ENCODE measurements at places on chromosomes 3 and 15. TPM values are rescaled to one million over a fixed set of nuclear protein-coding genes. Genes with fewer than 3 reads are reported as not detected.

- no peaks in the 10 kb centered on the region for H3K27me3 ChIP-seq
- no peak overlapping the region for H3K27ac ChIP-seq
- no peak for DNase-seq
- no peaks in the 10 kb centered on the region for H3K36me3 ChIP-seq
- no peak overlapping the region for H3K4me3 ChIP-seq
- peaks cover 6% of the 10 kb centered on the region for H3K4me1 ChIP-seq
These were observed 333.9 kb downstream of the PTPRG start for GRCh38 chr3:61894988-61895935.

Gene NEK11
- total RNA-seq = 2.0 TPM

Gene EAF1
- 41.8 TPM for total RNA-seq

- no peaks in the 10 kb centered on the region for H3K36me3 ChIP-seq
- no peak for DNase-seq
- no peak overlapping the region for H3K4me3 ChIP-seq
- no peak overlapping the region for H3K27ac ChIP-seq
These were observed 81.0 kb downstream of the CLDN11 start for GRCh38 chr3:170499562-170500156.

DNA sequence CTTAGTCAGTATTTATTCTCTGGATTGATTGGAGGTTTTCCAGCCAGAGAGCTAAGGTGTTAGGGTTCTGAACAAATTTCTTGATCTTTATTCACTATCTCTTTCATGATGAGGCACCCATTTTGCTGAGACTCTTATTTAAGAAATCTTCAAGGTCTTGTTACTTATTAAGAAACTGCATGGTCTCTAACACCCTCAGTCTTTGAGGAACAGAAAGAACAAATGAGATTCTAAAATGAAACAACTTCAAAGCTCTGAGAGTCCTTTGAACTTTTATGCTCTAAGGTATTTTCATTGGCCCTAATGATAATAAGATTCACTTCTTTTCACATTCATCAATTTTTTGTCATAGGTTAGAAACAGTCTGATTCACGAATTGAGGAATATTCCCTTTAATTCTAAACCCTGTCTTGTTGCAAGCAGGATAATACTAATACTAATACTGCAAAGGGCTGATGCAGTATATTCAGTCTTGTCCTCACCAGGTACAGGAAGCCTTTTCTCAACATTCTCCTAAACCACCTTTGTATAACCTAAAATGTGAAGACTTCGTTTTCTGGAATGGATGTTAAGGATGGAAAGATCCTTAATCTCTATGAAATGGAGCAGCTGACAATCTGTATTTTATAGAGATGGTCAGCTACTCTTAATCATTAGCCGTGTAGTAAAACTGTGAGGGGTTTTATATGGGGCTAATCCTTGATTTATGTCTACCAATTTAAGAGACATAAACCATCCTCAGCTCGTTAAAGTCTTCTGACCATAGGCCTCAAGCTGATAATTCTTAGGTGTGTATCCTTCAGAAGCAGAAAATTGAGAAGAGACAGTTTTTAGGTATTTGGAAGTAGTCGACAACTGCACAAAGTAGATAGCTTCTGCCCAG lies 198.3 kb downstream of the OTOL1 start:
- H3K36me3 ChIP-seq = no peaks in the 10 kb centered on the region
- no peaks in the 10 kb centered on the region for H3K4me1 ChIP-seq
- DNase-seq = no peak
- no peak overlapping the region for H3K4me3 ChIP-seq

GRCh38 chr15:92200891-92201290 lies 192.8 kb upstream of the ST8SIA2 start:
- H3K27me3 ChIP-seq = peaks cover 36% of the 10 kb centered on the region
- H3K27ac ChIP-seq = no peak overlapping the region
- DNase-seq = no peak
- H3K4me3 ChIP-seq = no peak overlapping the region
- no peaks in the 10 kb centered on the region for H3K36me3 ChIP-seq

DNA sequence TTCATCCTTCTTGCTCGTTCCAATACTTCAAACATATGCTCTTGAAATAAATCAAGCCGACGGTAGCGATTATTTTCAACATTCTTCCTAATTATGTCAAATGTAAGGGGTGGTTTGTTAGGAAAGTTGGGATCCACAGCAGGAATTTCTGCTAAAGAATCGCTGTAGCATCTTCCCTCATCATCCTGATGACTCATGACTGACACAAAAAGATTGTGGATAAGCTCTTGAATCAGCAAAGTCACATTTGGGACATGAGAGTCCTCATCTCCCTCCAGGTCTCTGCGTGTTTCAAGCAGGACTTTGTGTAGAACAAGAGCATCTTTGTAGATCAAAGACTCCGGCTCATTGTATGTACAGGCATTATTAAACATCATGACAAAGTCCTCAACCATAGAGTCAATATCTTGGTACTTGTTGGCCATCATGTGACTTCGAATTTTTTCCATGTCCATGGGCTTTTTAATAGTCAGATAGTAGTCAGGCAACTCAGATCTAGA lies 73.0 kb downstream of the UQCC5 start:
- no peak overlapping the region for H3K27ac ChIP-seq
- H3K4me3 ChIP-seq = no peak overlapping the region
- H3K4me1 ChIP-seq = peaks cover 9% of the 10 kb centered on the region
- no peak for DNase-seq
- no peaks in the 10 kb centered on the region for H3K27me3 ChIP-seq
- H3K36me3 ChIP-seq = peaks cover 20% of the 10 kb centered on the region

DNA sequence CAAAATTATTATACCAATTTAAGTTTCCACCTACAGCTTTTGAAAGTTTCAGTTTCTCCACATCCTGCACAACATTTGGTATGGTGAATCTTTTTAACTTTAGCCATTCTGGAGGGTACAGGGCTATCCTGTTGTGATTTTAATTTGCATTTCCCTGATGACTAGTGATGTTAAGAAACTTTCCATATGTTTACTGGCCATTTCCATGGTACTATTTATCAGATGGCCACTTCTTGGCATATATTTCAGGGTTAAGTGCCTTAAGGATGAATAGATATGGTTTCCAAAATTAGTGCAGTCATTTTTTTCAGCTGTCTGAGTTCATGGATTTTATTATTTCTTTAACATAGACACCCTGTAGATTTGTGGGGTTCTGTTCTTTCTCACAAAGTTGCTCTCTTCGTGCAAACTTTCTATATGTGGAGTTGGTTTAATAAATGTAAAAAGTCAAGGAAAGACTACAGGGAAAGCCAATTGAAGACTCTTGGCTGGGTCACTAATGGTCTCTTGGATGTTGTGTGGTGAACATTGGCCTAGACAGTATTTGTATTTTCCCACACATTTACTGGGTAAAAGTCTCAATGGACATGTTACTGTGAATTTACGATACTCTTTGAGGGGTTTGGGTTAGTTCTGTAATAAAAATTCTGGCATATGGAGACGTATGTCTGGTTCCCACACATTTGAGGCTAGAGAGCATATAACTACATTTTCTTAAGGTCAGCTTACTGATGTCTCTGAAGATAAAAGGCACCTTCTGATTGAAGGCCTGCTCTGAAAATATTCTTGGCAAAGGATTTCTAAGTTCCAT lies 147.5 kb upstream of the PDZRN3 start:
- H3K27me3 ChIP-seq = no peaks in the 10 kb centered on the region
- H3K4me1 ChIP-seq = no peaks in the 10 kb centered on the region
- H3K27ac ChIP-seq = no peak overlapping the region
- H3K36me3 ChIP-seq = no peaks in the 10 kb centered on the region
- H3K4me3 ChIP-seq = no peak overlapping the region

Gene GTF2A2
- 150 TPM for total RNA-seq

GRCh38 chr3:25768851-25769250 lies 14.4 kb downstream of the NGLY1 start:
- no peaks in the 10 kb centered on the region for H3K27me3 ChIP-seq
- no peak for DNase-seq
- H3K36me3 ChIP-seq = peaks cover 25% of the 10 kb centered on the region
- H3K4me3 ChIP-seq = no peak overlapping the region

GRCh38 chr3:28940530-28940929 lies 340.3 kb upstream of the RBMS3 start:
- peaks cover 4% of the 10 kb centered on the region for H3K36me3 ChIP-seq
- no peak for DNase-seq
- H3K27me3 ChIP-seq = no peaks in the 10 kb centered on the region
- no peak overlapping the region for H3K27ac ChIP-seq
- peaks cover 13% of the 10 kb centered on the region for H3K4me1 ChIP-seq

GRCh38 chr3:114178770-114179368 lies at the start of gene DRD3:
Gene DRD3 (minus strand): TSS chr3:114179052. CDS start chr3:114171992, 7,060 bp downstream.
- no peaks in the 10 kb centered on the region for H3K36me3 ChIP-seq
- no peak for DNase-seq
- H3K4me1 ChIP-seq = peaks cover 4% of the 10 kb centered on the region

Gene LARP6
- total RNA-seq = not detected

Gene MME
- total RNA-seq = not detected

GRCh38 chr3:143974271-143975238 lies 2.9 kb downstream of the DIPK2A start:
- H3K27me3 ChIP-seq = no peaks in the 10 kb centered on the region
- DNase-seq = no peak
- H3K4me1 ChIP-seq = peaks cover 39% of the 10 kb centered on the region
- H3K4me3 ChIP-seq = peak overlapping the region; percentile 95
- H3K36me3 ChIP-seq = peaks cover 6% of the 10 kb centered on the region

Gene CLDN1
- total RNA-seq = not detected

Gene RBMS3
- total RNA-seq = 3.5 TPM

DNA sequence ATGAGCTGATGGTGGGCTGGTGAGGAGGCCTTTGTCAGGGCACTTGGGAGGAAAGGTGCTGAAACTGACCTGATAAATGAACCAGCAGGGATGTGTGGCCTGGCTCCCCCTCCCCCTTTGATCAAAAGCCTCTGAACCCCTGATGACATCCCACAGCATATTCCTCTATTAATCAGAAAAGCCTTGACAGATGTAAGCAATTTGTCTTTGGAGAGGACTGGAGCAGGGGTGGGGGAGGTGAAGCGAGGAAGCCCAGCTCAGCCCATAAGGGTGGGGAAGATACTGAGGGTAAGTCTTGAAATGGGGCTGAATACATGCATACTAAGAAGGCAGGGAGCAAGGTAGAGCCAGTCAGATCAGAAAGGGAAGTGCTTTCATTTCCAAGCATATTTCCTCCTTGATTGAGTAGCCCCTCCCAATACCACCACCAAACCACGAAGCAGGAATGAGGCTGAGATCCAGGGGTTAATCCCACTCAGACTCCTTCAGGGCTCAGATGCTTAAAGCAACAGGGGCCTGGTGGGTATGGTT lies 34.7 kb upstream of the MRPS22 start:
- no peak overlapping the region for H3K4me3 ChIP-seq
- H3K4me1 ChIP-seq = no peaks in the 10 kb centered on the region
- H3K27me3 ChIP-seq = peaks cover 6% of the 10 kb centered on the region

DNA sequence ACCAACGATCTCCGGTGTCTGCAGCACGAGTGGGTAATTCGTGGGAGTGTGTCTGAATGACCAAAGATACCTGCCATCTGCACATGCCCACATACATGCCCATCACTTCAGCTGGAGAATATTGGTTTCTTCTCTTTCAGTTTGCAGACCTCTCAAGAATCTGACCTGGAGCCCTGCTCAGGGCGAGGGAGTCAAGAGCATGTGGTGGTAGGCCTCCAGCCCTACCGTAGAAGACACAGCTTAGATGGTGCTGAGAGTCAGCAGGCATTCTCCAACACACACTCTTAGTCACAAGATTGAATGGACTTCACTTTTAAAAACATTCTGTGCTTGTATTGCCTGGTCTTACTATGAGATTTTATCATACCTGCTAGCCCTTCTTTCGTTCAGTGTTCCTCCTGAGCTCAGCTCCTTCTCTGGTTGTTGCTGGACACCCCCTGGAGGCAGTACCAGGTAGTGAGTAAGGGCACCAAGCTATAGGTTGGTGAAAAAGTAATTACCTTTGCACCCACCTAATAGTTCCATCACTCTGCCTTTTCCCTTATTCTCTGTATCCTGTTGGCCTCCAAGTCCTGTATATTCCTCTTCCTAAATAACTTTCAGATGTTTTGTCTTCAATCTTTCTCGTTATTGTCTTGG lies 252.0 kb downstream of the CACNA2D3 start:
- no peaks in the 10 kb centered on the region for H3K36me3 ChIP-seq
- H3K27me3 ChIP-seq = no peaks in the 10 kb centered on the region
- H3K4me1 ChIP-seq = no peaks in the 10 kb centered on the region
- no peak for DNase-seq
- no peak overlapping the region for H3K27ac ChIP-seq

- H3K27me3 ChIP-seq = peaks cover 8% of the 10 kb centered on the region
- H3K27ac ChIP-seq = no peak overlapping the region
- no peak for DNase-seq
These were observed 77.9 kb upstream of the IGSF10 start for GRCh38 chr3:151538456-151539393.

DNA sequence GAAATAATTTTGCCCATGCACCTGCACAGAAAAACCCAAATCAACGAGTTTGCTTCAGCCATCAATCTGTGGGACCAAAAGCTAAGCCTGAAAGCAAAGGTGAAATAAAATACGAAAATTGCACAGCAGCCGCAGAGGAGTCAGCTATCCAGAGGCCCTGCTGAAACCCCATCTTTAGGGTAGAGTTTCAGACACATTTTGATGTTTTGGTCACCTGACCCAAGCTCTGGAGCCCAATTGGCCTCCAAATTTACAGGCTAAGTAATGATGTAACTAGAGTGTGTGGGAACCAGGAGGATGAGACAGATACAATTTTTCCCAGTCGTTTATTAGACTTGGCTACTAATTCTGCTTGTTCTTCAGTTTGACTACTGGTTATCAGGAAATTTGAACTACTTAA lies 308.6 kb upstream of the ATP11B start:
- DNase-seq = no peak
- no peaks in the 10 kb centered on the region for H3K4me1 ChIP-seq
- no peak overlapping the region for H3K4me3 ChIP-seq
- no peaks in the 10 kb centered on the region for H3K36me3 ChIP-seq

Gene ACTL6A
- total RNA-seq = 67.6 TPM

- H3K27ac ChIP-seq = no peak overlapping the region
- H3K36me3 ChIP-seq = no peaks in the 10 kb centered on the region
- no peaks in the 10 kb centered on the region for H3K27me3 ChIP-seq
- no peak for DNase-seq
- no peak overlapping the region for H3K4me3 ChIP-seq
These were observed 1497.6 kb downstream of the OTOL1 start for GRCh38 chr3:162994165-162994564.

Gene SLC24A5
- not detected for total RNA-seq

DNA sequence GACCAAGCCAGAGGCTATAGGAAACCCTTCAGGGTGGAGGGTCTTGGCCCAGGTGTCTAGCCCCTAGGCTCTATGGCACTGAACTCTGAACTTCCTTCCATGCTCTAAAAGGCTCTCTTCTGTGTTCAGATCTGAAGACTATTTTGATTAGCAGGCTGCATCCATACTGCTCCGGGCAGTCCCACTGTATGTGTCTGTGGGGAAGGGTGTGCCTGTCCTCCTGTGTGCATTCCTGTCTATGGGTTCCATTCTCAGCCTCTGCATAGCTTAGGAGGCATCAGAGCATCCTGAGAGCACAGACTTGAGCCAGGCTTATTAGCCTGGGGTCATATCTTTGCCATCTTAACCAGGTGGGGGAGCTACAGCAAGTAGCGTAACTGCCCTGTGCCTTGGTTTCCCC lies 38.0 kb downstream of the EXOG start:
- H3K36me3 ChIP-seq = peaks cover 11% of the 10 kb centered on the region
- H3K27me3 ChIP-seq = no peaks in the 10 kb centered on the region
- no peaks in the 10 kb centered on the region for H3K4me1 ChIP-seq
- H3K27ac ChIP-seq = no peak overlapping the region
- H3K4me3 ChIP-seq = no peak overlapping the region

GRCh38 chr3:55683666-55684270 lies 196.7 kb upstream of the WNT5A start:
- H3K27me3 ChIP-seq = peaks cover 4% of the 10 kb centered on the region
- H3K27ac ChIP-seq = no peak overlapping the region
- H3K36me3 ChIP-seq = no peaks in the 10 kb centered on the region
- no peak overlapping the region for H3K4me3 ChIP-seq
- DNase-seq = no peak
